ENCODE measurements at places on chromosomes 16 and 17. TPM values are rescaled to one million over a fixed set of nuclear protein-coding genes. Genes with fewer than 3 reads are reported as not detected.

Gene DHODH
- 8.8 TPM for polyA plus RNA-seq

Gene C16orf92
- not detected for polyA plus RNA-seq

Gene NPIPA7
- not detected for polyA plus RNA-seq

Gene ATP2A3
- polyA plus RNA-seq = 97.5 TPM

DNA sequence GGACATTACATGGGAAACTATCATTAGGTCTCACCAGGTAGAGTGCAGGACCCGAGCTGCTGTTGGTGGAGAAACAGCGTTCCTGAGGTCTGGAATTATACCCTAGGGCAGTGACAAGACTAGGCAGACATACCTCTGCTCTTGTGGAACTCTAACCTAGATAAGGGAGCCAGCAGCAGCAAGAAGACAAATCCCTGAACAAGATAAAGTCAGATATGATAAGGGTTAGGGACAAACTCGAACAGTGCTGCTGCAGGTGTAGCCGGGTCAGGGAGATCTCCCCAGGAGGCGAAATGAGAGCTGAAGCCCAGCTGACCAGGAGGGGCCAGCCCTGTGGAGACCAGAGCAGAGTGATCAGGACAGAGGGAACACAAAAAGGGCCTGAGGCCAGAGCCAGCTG, 34.7 kb downstream of the ARSG start:
- no peak for DNase-seq

- DNase-seq = peak; percentile 37
These were observed 7.0 kb downstream of the TMC8 start for GRCh38 chr17:78137392-78138203.

- DNase-seq = no peak
These were observed 553 bp upstream of the RAB11FIP4 start for GRCh38 chr17:31390748-31391495.

DNA sequence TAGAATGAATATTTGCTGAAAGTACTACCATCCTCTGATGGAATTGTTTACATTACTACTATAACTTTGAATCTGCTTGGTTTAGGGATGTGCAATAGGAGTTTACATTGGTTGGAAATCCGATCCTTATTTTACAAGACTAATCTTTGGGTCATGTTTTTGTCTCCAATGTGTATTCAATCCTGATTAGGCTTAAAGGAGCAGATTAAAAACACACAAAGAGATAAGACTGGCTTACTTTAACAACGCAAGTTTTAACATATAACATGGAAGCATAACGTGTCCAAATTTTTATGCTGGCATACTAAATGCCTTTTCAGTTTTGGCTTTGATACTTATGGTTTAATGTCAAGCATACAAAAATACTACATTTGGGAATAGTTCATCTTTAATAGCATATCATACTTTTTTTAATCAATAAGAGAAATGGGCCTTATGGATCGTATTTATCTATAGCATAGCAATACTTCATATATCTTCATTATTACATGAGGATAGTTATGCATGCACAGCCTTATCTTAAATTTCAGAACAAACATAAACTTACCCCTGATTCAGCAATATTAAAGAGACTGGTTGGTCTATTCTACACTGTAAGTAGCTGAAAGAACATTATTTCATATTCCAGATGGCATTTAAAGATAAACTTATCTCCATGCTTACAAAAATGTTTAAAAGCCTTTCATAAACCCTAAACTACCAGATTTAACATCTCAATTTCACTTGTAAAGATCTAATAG, 69.9 kb upstream of the NACA2 start:
- DNase-seq = no peak

DNA sequence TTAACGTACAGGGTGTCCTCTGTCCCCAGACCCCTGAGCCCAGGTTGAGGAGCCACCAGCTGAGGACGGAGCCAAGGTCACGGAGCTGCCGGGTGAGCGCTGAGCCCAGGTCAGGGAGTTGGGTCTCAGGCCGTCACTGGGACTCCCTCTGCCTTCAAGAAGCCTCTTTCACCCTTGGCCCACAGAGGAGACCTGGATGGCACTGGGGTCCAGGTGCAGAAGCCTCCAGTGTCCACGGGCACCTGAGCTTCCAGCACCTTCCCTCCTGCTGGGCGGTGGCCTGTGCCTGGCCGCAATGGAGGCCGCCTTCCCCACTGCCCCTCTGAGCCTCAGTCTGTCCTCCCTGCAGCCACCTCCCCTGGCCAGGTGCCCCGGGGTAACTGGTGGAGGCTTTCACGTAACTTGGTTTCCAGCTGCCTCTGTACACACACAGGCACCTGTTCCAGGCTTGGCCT, 31.6 kb upstream of the CDH15 start:
- DNase-seq = no peak

DNA sequence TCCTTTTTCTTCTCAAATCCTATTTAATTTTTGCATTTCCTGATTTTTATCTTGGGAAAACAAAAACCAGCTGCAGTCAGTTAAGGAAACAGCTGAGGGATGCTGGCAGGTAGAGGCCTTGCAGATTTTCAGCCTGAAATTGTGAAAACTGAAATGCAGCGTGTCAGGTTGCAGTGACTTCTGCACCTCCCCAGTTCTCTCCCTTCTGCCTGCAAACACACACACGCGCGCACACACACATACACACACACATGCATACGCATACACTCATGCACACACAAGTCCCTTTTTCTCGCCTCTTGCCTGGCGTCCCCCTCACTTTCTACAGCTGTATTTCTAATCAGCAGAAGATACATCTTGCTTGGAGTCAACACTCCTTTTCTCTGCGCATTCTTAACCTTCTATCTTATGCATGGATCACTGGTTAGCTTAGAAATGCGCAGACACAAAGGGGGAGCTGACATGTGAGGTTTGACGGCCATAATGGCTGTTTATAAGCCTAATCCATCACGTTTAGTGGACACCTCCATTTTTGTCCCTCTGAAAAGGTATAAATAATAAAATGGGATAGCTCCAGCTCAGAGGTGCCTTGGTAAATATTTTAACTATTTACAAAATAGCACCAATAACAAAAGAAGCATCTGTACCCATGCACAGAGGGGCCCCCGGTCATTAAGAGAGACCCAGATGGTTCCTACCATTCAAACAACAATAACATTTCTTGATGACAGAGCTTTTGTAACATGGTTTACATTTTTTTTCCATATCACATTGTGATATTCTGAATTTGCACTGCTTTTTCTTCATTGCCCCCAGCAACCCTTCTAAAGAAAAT, 392.1 kb upstream of the SALL1 start:
- no peak for DNase-seq

- DNase-seq = no peak
These were observed 20.2 kb upstream of the TVP23A start for GRCh38 chr16:10838621-10839278.

- no peak for DNase-seq
These were observed 224.7 kb downstream of the SNX29 start for GRCh38 chr16:12201216-12201615.

DNA sequence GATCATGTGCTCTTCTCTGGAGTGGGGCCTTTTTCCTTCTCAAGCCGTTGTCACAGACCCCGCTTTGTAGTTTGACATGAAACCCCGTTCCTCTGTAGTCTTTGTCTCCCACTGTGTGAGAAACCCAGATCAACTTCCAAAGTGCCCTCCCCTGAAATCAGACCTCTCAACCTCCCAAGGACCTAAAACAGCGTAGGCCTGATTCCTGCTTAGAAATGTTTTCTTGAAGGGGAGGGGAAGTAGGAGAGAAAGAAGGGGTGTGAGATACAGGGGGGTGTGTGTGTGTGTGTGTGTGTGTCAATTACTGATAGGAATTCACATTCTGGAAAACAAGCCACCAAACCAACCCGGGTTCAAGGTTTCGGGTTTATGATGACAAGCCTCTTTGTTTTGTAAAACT, 1.4 kb downstream of the UBE2O start:
- DNase-seq = no peak

- DNase-seq = no peak
These were observed 81.9 kb downstream of the AIPL1 start for GRCh38 chr17:6352801-6353560.

GRCh38 chr16:85045077-85045476, 17.5 kb downstream of the KIAA0513 start:
- DNase-seq = no peak

GRCh38 chr17:28792877-28793661, 49.3 kb downstream of the TRAF4 start:
- no peak for DNase-seq

DNA sequence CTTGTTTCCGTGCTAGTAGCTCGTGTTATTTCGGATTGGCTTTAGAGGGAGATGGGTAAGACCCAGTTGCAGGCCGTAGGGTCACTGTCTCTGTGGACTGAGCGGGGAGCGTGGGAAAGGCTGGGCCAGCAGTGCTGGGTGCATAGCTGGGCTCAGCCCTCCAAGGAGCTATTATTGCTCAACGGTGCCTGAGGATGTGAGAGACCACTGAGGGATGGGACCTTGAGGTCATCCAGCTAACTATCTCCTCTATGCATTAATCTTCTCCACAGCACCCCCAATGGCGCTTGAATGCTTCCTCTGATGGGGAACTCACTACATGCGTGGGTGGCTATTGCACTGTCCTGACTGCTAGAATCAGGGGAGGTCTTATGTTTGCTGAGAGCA, 126.1 kb upstream of the FOXF1 start:
- DNase-seq = no peak

DNA sequence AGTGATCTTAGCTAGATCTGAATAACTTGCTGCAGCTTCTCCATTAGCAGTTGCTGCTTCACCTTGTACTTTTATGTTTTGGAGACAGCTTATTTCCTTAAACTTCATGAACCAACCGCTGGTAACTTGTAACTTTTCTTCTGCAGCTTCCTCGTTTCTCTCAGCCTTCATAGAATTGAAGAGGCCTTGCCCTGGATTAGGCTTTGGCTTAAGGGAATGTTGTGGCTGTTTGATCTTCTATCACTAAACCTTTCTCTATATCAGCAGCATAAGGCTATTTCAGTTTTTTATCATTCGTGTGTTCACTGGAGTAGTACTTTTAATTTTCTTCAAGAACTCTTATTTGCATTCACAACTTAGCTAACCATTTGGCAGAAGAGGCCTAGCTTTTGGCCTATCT, 21.5 kb upstream of the TMEM92 start:
- DNase-seq = no peak

Measured in naive B cell (primary cell).